ENCODE measurements at places on chromosomes 7 and 10.

GRCh38 chr10:78588194-78588811 lies 480.5 kb upstream of the ZMIZ1 start:
- DNase-seq: no peak

- DNase-seq: no peak
Observed at GRCh38 chr7:4015371-4015770, 666.7 kb upstream of the FOXK1 start.

GRCh38 chr10:63766745-63767137 lies 245.5 kb downstream of the REEP3 start:
- no peak for DNase-seq

DNA sequence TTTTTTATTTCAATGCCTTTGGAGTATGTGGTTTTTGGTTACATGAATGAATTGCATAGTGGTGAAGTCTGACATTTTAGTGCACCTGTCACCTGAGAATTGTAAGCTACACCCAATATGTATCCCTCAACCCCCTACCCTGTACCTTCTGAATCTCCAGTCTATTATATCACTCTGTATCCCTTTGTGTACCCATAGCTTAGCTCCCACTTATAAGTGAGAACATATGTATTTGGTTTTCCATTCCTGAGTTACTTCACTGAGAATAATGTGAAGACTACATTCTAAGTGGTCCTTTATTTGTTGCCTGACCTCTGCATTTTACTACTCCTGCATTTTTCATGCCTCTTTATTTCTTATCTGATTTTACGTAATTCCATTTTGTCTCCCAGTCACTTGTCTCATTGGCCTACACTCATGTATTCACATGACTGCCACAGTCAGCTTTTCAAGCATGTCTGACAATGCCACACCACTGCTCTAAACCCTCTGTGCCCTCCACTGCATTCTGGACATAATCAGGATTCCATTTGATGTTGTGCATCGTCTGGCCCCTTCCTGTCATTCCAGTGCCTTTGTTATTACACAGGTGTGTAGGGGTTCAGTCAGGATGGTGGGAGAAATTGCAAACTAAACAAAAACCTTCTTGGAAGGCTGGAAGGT lies 1325.5 kb downstream of the XPNPEP1 start:
- DNase-seq: no peak

GRCh38 chr7:45173596-45174327 lies 16.2 kb downstream of the RAMP3 start:
- DNase-seq: no peak

Measured in T-helper 1 cell (primary cell).